ENCODE measurements at places on chromosomes 16 and 17. TPM values are rescaled to one million over a fixed set of nuclear protein-coding genes. Genes with fewer than 3 reads are reported as not detected.

TPSG1 gene
- total RNA-seq = not detected

GPRC5C gene
- total RNA-seq = 9.1 TPM

AURKB gene
- total RNA-seq = 69.5 TPM

CA10 gene
- total RNA-seq = not detected

OR1F1 gene
- not detected for total RNA-seq

SCNN1B gene
- total RNA-seq = not detected

SEZ6L2 gene
- total RNA-seq = 2.1 TPM

MT1H gene
- not detected for total RNA-seq

TUBB3 gene
- total RNA-seq = 596 TPM

KRT15 gene
- total RNA-seq = 15.3 TPM

ENPP7 gene
- total RNA-seq = not detected

CCL22 gene
- not detected for total RNA-seq

MYCBPAP gene
- 2.0 TPM for total RNA-seq

GALR2 gene
- total RNA-seq = not detected

NDUFB10 gene
- 110 TPM for total RNA-seq

CSHL1 gene
- total RNA-seq = not detected

CBLN1 gene
- not detected for total RNA-seq

TBC1D3G gene
- total RNA-seq = not detected

NPTX1 gene
- 4.9 TPM for total RNA-seq

SLC5A10 gene
- not detected for total RNA-seq

STAT5A gene
- total RNA-seq = 8.1 TPM

KRT34 gene
- 133 TPM for total RNA-seq

SLC35G6 gene
- not detected for total RNA-seq

TPSB2 gene
- total RNA-seq = not detected

RDM1 gene
- 1.5 TPM for total RNA-seq

CDRT15 gene
- total RNA-seq = not detected

CLEC19A gene
- not detected for total RNA-seq

HSDL1 gene
- total RNA-seq = 26.8 TPM

KRT20 gene
- 0.22 TPM for total RNA-seq

CRYBA1 gene
- not detected for total RNA-seq

C16orf96 gene
- not detected for total RNA-seq
